ENCODE measurements at places on chromosomes 2 and 18.

- no peak for DNase-seq
Observed at GRCh38 chr2:13030606-13031005, 313.9 kb downstream of the TRIB2 start.

GRCh38 chr2:205047273-205047839, 502.1 kb downstream of the PARD3B start:
- no peak for DNase-seq

DNA sequence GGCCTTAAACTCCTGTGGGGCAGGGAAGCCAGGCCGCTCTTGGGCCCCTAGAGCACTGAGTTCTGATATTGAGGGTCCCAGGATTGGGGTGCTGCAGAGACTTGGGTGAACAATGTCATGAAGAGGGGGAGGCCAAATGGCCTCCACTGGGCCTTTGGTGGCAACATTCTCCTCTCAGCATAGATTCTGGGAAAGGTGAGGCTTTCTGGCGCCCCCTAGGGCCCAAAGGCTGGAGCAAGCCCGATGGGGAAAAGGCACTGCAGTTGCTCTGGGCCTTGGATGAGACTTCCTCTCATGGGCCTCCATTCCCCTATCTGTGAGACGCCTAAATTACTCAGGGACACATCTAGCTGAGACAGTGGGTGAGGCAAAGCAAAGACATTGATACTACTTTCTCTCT, 84.8 kb downstream of the ACAA2 start:
- no peak for DNase-seq

DNA sequence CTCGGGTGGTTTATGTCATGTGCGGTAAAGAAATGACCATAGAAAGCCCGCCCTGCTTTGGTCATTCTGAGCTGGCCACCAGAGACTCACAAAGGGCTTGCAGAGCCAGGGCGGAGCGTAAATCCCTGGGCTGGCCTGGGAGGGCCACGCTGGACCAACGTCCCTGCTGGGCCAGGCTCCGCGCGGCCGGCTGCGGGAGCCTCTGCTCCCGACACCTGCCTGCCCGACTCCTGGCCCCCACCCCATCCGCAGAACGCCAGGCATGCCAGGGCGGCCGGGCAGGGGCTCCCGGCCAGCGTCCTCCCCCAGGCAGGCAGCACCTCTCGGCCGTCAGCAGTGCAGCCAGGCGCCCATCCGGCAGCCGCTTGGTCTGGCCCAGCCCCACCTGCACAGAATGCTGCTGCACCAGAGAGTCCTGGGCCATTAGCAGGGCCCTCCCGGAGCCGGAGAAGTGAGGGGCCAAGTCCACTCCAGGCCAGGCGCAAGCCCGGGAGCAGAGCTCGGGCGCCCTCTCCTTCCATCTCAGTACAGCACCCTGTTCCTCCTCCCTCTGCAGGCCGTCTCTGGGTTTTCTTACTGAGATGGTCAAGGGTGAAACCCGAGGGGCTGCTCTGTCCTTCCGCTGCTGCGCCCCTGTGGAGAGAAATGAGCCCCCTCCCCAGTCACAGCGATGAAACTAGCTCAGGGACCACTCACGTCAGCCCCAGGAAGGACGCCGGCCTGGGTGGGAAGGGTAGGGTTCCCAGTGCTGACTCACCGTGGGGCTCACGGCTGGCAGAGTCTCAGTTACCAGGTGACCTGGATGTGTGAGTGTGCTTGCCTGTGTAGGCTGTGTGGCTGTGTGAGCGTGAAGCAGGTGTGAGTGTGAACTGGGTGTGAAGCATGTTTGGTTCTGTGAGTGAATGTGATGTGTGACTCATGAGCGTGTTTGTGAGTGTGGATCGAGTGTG, 83.3 kb downstream of the PTGR3 start:
- DNase-seq: no peak

GRCh38 chr18:58671632-58672564, 633 bp downstream of the MALT1 start:
- peak; percentile 56 for DNase-seq

DNA sequence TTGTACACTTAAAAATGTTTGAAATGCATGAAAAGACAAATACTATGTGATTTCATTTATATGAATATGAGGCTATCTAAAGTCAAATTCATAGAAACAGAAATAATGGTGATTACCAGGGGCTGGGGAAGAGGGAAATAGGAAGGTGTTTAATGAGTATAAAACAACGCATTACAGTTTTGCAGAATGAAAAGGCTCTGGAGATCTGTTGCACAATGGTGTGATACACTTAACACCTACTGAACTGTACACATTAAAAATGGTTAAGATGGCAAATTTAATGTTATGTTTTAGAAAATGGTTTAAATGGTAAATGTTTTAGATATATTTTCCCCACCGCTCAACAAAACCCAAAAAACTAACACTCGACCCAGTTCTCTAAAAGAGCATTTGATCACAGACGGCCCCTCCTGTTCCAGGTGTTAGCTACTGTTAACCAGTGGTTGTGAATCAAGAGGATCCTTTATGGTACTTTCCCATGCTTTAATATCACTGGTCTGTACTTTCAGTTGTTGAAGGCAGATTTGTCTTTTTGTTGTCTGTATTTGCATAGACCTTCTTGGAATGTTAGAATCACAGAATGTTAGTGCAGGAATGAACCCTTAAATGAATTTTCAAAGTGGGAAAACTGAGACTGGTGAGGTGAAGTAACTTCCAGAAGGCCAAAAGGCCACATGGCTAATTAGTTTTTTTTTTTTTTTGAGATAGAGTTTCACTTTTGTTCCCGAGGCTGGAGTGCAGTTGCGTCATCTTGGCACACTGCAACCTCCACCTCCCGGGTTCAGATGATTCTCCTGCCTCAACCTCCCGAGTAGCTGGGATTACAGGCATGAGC, 10.2 kb downstream of the RAB10 start:
- no peak for DNase-seq

DNA sequence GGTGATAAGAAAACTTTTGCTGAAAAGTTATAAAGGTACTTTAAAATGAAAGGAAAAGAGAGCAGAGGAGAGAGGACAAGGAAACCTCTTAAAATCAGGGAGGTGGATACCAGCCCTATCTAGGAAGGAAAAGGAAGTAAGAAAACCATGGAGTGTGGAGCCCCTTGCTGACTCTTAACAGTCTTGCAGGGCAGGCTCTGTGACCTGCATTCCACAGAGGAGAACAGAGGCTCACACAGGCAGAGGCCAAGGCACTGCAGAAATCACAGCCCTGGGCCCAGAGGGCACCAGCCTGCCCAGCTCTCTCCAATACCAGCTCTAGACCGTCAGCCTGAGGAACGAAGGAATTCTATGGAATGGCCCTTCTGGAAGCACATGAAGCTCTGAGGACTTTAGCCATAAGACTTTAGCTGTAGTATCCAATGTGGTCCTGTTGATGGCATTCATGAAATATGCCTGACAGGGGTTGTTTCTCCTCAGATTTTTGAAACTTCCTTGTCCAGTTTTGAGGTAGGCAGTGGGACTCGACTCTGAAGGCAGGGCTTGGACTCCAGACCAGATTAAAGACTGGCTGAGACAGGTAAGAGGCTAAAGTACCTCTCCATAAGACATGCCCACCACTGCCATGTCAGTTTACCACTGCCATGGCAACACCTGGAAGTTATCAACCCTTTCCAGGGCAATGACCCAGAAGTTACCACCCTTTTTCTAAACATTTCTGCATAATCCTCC, 216.3 kb downstream of the ANAPC1 start:
- no peak for DNase-seq
